ENCODE measurements at places on chromosomes 4 and X.

DNA sequence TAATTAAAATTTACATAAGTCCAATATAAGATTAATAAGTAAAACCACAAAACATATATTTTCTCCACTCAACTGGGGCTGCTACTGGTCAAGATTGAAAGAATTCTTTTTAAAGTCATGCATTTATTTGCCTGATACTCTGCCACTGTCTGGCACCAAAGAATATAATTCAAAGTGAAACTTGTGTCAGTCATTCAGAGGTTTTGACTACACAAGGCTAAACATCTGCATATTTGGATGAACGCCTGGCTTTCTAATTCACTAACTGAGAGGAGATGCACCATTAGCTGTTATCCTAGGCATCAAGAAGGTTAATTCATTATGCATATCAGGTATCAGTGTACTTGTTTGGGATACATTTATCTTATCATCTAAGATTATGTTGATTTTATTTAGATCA, 598.5 kb downstream of the CENPC start:
- DNase-seq, result no peak

DNA sequence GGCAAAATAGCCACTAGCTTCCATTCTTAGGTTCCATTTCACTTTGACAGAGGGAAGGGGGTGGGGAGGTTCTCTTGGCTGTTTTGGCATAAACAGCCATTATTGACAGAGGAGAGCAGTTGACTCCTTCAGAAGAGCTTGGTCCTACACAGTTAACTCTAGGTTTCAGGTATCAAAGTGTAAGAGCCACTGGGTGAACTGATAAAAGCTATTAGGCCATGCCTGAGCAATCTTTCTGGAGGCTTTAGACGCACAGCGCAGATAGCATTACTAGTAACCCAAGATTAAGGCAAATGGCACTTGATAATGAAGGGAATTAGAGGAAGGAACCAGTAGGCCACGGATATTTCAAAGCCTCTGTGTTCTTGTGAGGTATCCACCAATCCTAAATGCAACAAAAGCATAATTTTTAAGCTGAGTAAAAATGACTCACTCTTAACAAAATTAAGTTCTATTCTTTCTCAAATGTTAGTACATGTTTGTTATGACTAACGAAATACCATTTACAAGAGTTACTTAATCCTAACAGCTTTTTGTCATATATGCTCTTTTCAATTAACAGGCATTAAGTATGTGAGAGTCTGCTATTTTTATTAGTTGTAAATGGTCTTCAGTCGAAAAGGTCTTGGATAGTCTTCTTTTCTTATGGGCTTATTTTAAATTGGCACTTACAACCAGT, 53.6 kb downstream of the SLC7A11 start:
- no peak for DNase-seq

- no peak for DNase-seq
Observed at GRCh38 chrX:149515954-149516602, 11.0 kb upstream of the IDS start.

- DNase-seq, result no peak
Observed at GRCh38 chr4:118881512-118882146, 7.0 kb upstream of the SYNPO2 start.

DNA sequence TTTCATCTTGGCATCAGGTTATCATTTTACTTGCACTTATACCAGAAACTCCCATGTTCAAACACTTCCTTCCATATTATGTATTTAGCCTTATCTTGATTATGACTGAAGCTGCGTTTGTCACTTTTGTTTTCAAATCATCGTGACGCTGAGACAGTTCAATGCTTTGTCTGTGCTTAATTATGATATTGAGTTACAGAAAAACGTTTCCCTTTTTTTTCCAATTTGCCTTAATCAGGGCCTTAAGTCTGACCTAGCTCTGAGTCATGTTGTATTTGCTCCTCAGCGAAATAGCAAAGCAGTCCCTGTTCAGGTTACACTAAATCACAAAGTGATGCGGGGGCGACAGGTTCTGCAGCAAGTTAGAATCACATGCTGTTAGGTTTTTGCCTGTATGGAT, 254.7 kb downstream of the AFF2 start:
- no peak for DNase-seq

GRCh38 chrX:45622042-45622423, 421.4 kb upstream of the DIPK2B start:
- DNase-seq, result no peak

- no peak for DNase-seq
Observed at GRCh38 chrX:114272096-114272686, 311.7 kb upstream of the HTR2C start.

DNA sequence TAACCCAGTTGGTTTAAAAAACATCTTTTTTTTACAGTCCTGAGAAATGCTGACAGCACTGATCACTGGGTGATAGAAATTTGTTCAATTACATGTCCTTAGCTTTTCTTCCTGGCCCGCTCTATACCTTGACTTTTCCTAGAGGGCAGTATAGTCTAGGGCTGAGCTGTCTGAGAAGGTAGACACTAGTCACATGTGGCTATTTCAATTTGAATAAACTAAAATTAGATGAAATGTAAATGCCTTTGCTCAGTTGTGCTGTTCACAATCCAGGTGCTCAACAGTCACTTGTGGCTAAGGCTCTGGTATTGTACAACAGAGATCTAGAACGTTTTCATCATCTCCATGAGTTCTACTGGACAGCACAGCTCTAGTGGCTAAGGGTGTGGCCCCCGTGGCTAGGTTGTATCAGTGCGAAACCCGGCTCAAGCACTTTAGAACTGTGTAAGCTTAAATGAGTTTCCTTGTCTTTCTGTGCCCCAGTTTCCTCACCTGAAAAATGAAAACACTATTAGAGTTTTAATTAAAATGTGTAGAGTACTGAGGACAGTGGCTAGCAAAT, 111.6 kb upstream of the WDR17 start:
- DNase-seq, result peak; percentile 15

- DNase-seq, result no peak
Observed at GRCh38 chr4:186852073-186852420, 128.4 kb upstream of the FAT1 start.

- no peak for DNase-seq
Observed at GRCh38 chrX:77935886-77936285, 25.4 kb downstream of the ATP7A start.

DNA sequence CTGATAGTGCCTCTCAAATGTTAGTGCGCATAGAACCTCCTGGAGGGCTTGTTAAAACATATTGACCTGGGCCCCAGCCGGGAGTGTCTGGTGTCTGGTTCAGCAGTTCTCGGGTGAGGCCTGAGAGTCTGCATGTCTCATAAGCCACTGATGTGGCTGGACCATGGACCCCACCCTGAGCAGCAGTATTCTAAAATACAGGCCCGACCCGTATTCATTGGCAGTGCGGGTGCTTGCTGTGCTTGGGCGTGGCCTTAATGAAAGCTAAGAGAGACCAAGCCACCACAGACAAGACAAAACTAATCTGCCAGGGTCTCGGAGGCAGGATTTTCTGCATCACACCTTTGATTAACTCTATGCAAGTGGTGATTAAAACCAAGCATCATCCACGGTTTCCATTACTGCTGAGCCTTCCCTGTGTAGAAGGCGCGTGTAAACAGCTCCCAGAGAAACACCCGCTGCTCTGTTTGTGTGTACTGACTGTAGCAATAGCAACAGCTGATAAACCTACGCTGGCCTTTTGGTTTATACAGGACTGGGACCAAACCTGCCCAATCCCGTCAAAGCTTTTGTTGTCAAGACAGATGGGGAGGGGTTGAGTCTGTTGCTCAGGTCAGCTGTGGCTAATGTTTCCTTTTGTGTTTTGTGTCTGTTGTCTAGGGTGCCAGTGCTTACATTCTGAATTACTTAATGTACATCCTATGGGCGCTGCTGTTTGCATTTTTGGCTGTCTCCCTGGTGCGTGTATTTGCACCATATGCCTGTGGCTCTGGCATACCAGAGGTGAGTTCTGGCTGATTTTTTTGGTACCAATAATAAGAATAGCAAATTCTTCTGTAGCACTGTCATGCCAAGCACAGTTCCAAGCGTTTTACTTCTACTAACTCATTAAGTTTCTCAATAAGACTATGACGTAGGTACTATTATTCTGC, 40.8 kb downstream of the CLCN4 start:
- no peak for DNase-seq

DNA sequence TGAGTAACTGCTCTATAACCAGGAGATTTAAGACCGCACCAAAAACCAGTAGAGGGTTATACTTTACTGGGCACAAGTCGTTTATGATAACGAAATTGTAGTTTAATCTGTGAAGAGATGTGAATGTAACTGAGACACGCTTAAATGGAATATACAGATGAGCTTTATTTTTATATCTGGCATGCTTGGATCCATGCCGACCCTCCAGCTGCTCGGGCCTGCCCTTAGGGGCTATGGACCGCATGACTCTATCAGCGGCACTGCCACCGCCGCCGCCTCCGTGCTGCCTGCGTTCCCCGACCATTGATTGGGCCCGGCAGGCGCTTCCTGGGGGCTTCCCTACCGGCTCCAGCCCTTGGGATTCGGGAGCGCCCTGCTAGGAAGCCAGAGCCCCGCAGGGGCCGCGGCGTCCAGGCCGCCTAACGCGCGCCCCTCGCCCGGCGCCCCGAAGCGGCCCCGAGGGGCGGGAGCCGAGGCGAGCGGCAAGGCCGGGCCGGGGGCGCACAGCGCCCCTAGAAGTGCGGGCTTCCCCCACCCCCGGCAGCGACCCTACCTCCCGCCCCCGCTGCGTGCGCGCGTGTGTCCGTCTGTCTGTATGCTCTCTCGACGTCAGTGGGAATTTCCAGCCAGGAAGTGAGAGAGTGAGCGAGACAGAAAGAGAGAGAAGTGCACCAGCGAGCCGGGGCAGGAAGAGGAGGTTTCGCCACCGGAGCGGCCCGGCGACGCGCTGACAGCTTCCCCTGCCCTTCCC, at the start of gene NFKB1:
Gene NFKB1, plus strand, starts transcription at position 664 of the 751 bp plus-strand sequence. CDS start 24,160 bp downstream, outside the sequence.
- DNase-seq, result peak; percentile 90

DNA sequence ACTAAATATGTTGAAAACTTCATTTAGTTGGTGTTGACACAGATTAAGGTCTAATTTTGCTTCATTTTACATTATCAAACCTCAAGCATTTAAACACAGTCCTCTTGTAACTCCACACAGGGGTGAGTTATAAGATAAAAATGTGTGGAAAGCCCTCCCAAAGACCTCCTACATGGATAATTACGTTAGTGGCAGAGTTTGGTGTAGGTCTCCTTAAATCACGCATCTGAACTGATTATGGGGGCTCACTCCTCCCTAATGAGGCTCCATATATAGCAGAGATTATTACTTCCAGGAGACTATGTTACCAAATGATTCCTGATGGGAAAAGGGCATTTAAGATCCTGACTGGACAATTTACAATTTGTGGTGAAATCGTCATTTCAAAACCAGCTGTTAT, 32.2 kb upstream of the VCX3B start:
- no peak for DNase-seq

- no peak for DNase-seq
Observed at GRCh38 chr4:12411072-12411471, 982.4 kb upstream of the HS3ST1 start.

DNA sequence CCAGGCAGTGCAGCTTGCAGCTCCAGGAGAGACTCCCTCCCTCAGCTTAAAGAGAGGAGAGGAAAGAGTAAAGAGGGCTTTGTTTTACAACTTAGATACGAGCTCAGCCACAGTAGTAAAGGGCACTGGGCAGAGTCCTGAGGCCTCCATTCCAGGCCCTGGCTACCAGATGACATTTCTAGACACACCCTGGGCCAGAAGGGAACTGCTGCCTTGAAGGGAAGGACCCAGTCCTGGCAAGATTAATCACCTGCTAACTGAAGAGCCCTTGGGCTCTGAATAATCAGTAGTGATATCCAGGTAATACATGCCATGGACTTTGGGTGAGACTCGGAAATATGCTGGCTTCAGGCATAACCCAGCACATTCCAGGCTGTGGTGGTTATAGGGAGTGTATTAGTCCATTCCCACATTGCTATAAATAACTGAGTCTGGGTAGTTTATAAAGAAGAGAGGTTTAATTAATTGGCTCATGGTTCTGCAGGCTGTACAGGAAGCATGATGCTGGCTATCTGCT, 15.3 kb upstream of the SLC16A2 start:
- DNase-seq, result no peak

GRCh38 chr4:26263165-26263564, 57.6 kb upstream of the RBPJ start:
- DNase-seq, result no peak

DNA sequence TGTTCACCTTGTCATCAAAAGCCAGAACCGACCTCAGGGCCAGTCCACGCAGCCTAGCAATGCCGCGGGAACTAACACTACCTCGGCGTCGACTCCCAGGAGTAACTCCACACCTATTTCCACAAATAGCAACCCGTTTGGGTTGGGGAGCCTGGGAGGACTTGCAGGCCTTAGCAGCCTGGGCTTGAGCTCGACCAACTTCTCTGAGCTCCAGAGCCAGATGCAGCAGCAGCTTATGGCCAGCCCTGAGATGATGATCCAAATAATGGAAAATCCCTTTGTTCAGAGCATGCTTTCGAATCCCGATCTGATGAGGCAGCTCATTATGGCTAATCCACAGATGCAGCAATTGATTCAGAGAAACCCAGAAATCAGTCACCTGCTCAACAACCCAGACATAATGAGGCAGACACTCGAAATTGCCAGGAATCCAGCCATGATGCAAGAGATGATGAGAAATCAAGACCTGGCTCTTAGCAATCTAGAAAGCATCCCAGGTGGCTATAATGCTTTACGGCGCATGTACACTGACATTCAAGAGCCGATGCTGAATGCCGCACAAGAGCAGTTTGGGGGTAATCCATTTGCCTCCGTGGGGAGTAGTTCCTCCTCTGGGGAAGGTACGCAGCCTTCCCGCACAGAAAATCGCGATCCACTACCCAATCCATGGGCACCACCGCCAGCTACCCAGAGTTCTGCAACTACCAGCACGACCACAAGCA, 898 bp downstream of the UBQLN2 start:
- peak; percentile 75 for DNase-seq

- no peak for DNase-seq
Observed at GRCh38 chr4:25065932-25066590, 35.3 kb upstream of the LGI2 start.

DNA sequence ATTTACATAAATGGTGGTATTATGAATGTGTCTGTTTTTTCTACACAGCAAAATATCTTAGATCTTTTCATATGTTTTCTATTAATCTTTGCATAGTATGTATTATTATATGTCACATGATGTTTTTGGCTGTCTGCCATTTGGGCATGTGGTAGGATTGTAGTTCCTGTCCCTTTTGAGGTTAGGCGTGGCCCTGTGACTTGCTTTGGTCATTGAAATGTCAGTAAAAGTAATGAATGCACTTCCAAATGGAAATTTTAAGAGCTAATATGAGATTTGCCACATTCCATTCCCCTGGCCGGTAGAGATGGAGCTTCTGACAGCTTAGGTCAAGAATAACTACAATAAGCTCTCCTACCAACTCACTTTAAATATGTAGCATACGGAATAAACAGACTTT, 45.1 kb downstream of the JADE3 start:
- DNase-seq, result no peak

- no peak for DNase-seq
Observed at GRCh38 chrX:9379697-9380551, 84.9 kb upstream of the TBL1X start.

- DNase-seq, result peak; percentile 14
Observed at GRCh38 chr4:22099896-22100295, 151.3 kb upstream of the KCNIP4 start.

- no peak for DNase-seq
Observed at GRCh38 chr4:146437778-146438177, 84.0 kb downstream of the SLC10A7 start.

Data from activated CD4-positive, alpha-beta T cell treated with anti-CD3 and anti-CD28 coated beads, Interleukin-10, Interleukin-2, amounts not matched to agents 100 ng/mL and 50 ng/mL, durations not matched to agents 16 hours and 8 hours (primary cell).